Glomerular endothelial cell (primary cell): ENCODE measurements at places on chromosomes 16 and 17.

- DNase-seq: no peak
Measured at GRCh38 chr16:13332713-13333255, 431.4 kb downstream of the SHISA9 start.

GRCh38 chr16:2044541-2044940 is 3.1 kb downstream of the NTHL1 start:
- DNase-seq: no peak

- DNase-seq: no peak
Measured at GRCh38 chr17:73640691-73641090, 3.6 kb downstream of the SDK2 start.

DNA sequence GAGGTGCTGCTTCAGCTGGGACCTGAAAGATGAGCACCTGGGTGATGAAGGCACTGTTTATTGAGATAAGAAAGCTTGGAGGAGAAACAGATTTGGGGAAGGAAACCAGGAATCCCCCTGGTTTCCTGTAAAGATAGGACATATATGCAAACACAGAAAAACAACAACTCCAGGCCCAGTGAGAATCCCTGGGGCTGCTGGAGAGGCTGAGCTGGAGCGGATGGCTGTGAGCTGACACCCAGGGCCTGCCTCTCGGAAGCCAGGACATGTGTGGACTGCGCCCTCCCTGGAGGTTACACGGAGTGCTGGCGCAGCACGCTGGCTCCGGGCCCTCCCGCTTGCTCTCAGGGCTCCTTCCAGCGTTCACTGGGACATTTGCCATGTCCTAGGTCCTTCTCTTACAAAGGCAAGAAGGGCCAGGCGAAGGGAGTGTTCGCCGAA is 57.5 kb downstream of the CYB5B start:
- no peak for DNase-seq

- no peak for DNase-seq
Measured at GRCh38 chr17:63985387-63986140, 12.6 kb upstream of the PRR29 start.

GRCh38 chr16:85550953-85551924 is 61.9 kb upstream of the GSE1 start:
- no peak for DNase-seq

DNA sequence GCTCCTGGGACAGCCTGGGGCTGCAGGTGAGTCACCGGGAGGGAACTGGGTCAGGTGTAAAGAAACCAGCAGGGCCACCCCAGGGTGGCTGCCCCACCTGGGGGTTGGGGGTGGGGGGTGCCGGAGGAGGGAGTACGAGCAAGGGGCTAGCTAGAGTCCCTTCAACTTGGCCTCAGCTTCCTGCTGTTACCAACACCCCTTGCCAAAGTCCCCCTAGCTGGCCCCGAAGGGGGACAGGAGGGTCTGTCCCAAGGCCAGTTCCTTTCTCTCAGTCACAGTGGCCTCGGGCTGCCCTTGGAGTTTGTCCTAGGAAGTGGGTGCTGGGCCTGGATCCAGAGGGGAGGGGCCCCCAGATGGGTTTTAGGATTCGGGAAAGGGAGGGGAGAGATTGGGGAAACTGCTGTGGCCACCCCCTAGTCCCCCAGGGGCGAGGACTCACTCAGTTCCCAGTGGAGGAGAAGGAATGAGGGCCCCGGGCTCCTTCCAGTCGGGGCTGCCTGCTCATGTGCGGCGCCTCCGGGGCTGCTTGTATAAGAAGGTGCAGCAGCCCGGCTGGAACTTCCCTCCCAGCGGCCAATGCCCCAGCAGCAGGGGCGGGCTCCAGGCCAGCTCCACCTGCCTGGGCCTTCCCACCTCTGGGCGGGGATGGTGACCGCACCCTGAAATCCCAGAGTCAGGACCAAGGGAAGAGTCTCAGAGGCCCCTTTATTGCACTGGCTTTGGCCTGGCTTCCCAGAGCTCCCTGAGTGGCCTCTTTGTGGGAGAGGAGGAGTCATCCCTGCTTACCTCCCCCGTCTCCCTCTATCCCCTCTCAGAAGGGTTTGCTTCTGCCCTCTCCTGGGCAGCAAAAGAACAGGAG is 7.3 kb downstream of the ARHGAP27 start:
- no peak for DNase-seq

GRCh38 chr16:15636392-15636873 is 6.5 kb downstream of the MARF1 start:
- DNase-seq: no peak

- no peak for DNase-seq
Measured at GRCh38 chr16:3578121-3578520, 918 bp upstream of the NLRC3 start.

- DNase-seq: no peak
Measured at GRCh38 chr17:30000001-30000754, 58.7 kb downstream of the EFCAB5 start.

DNA sequence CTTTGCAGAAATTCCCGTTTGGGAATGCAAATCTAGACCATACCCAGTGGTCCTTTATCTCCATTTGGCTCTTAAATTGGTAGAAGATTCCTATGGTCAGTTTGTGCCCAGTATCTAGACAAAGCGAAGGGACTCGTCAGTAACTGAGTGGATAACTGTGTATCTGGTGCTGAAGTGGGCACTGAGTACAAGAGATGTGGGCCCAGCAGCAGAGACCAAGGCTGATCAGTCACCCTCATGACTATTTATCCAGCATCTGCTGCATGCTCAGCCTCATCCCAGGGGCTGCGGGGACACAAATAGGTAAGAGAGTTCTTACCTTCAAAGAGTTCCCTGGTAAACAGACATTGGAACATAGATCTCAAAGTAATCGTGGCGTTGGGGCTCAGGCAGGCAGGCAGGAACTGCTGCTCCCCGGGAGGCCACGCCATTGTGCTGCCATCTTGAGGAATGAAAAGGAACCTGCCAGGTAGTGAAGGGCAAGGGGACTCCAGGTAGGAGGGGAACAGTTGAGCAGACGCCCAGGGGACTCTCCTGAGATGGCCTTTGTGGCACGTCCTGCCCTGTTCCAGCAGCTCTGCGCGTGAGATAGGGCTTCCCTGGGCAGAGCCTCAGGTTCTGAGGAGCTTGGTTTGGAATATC is 10.3 kb downstream of the NT5M start:
- DNase-seq: no peak

GRCh38 chr17:14784997-14785696 is 480.0 kb downstream of the PMP22 start:
- DNase-seq: no peak

DNA sequence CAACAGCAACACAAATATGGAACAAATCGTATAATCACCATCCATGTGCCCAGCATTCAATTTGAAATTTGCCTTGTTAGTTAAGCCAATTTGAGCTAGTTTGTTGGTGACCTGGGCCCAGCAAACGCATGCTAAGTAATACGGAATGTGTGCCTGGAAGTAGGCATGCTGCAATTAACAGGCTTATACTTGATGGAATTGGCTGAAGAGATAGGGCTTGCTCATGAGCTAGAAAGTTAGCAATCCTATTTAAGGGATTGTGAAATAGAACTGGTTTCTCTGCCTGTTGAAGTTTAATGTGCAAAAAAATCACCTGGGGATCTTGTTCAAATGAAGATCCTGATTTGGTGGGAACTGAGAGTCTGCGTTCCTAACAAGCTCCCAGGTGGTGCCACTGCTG is 8.5 kb upstream of the LPO start:
- DNase-seq: no peak

DNA sequence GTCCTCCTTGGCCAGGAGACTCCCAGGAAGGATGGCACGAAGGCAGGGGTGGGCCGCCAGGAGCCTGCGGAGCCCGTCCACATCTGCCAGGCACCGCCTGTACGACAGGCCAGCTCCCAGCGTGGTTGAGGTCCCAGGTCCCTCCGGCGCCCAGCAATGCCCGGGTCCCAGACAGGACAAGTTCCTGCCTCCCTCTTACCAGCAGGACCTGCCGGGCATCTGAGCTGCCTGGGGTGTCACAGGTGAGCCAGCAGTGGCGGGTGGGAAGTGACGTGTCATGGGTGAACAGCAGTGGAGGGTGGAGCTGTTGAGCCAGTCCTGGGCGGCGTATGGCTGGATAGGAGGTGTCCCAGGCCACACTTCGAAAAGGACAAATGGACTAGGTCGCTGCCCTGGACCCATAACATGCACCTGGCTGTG is 15.7 kb upstream of the BAHCC1 start:
- DNase-seq: no peak

DNA sequence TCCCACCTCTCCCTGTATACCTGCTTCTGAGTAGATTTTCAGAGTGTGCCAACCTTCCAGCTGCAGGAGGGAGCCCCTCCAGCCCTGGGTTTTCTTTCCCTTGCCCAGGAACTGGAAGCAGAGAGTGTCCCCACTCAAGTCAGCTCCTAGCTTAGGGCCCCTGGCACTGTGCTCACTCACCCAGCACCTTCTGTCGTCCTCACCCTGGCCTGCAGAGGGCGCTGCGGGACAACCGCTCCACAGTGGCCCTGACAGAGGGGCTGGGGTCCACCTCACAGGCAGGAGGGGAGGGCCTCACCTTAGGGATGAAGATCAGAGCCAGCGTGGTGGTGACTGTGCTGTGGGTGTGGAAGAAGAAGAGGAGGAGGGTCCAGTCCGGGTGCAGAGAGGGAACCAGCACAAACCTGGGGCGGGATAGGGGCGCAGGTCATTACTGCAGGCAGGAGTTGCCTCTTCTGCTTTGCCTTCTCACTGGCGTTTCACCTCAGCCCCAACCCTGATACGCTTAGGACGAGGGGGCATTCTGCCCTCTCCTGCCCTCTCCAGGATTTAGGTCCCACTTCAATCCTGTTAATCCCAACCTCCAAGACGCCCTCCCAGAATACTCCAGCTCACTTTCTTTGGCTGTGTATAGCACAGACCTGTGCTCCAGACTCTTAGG is 10.0 kb downstream of the GPR179 start:
- no peak for DNase-seq

DNA sequence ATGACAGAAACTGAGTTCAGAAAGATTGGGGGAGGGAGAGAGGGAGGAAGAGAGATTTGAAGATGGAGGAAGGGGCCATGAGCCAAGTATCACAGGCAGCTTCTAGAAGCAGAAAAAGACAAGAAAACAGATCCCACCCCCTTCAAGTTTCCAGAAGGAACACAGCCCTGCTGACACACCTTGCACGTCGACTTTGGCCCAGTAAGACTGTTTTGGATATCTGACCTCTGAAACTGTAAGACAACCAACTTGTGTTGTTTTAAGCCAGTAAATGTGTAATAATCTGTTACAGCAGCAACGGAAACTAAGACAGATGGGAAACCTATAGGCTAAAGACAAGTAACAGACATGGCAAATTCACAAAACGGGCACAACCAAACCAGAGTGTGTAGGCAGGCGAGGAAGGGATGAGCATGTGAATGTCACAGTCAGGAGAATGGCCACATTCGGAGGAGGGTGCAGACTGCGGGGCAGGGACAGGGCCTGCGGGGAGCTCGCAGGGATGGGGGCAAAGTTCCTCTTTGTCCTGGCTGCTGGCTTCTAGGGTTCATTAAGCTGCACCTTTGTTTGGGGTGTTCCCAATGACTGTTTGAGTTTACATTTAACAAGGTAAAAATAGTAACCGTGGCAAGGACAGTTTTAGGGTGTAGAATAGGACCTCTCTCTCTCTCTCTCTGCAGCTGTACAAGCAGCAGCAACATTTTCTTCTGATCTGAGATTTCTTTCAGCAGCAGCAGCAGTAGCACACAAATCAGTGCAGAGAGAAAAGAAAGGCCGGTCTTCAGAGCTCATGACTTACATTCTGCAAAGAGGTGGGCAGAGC is 18.3 kb upstream of the ATP2C2 start:
- no peak for DNase-seq

DNA sequence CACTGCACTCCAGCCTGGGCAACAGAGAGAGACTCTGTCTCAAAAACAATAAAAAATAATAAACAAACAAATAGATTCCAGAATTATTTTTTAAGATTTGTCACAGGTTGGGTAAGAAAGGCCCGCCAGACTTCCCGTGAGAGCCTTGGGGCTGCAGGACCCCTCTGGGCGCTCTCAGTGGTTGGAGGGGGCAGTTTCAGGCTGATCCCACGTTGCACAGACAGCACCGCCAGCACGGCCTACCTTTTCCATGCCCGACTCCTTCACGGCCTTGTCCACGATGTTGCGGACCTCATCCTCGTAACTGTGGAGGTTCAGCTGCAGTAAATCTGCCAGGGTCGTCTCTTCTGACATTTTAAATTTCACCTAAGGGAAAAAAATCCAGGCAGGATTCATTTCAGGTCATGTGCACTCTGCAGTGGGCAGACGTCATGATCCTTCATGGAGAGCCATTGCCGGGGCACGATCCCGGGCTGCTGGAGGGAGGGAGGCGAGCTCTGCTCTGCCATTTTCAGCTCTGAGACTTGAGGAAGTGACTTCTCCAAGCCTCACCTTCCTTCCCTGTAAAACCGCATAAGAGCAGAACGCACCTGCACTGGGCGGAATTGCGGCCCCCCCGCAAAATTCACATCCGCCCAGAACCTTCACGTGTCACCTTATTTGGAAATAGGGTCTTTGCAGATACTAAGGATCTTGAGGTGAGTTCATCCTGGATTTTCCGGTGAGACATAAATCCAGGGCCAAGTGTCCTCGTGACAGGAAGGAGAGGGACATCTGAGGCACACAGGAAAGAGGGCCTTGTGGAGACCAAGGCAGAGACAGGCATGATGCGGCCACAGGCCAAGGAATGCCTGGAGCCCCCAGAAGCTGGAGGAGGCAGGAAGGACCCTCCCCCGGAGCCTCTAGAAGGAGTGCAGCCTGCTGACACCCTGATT is 66.8 kb downstream of the DNAH17 start:
- DNase-seq: no peak

DNA sequence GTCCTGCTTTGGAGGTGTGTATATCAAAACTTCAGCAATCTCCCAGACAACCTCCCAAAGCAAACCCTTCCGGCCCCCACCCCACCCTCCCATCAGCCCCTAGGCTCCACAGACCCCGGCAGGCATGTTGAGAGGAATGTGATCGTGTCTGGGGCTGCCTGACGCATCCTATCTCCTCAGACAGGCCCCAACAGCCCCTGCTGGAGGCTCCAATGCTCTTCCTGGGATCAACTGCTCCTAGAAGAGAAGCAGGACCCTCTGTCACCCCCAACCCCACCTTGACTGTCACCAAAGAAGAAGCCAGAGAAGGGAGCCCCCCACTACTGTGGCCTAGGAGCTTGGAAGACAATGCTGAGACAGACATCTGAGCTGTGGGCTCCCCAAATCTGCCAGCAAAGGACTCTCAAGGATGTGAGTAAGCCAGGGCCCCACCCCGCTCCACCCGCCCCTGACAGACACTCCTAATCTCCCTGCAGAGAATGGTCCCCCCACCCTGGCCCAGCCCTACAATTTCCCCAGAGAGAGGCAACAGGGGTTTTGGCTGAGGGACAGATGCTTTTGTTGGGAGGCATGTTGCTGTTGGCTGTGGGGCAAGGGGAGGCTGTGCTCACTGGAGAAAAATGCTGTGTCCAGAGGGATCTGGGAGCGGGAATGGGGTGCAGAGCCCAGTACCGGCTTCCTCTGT is 1.6 kb upstream of the KRT14 start:
- no peak for DNase-seq

GRCh38 chr17:10754109-10754508 is 24.3 kb upstream of the TMEM220 start:
- DNase-seq: no peak
